ENCODE measurements at places on chromosomes 4 and X.

DNA sequence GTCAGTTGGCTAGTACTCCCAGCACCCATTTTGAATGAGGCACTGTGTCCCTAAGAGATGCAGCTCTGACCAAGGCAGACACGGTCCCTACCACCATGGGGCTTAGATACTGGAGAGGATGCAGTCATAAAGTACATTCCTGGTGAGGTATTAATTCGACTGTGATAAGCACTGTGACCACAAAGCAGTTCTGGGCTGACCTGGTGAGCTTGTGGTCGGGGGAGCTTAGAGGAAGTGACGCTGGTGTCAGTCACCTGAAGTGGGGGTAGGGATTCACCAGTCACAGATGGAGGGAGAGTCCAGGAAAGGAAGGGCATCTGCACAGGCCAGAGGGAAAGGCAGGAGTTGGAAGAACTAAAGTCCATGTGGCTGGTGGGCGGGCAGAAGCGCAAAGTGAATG is 15.8 kb upstream of the CLTRN start:
- peak; percentile 57 for DNase-seq

- DNase-seq: peak; percentile 46
These were observed 39.9 kb downstream of the TXLNG start for GRCh38 chrX:16826207-16826606.

- no peak for DNase-seq
These were observed 205.7 kb upstream of the BCOR start for GRCh38 chrX:40303256-40304077.

- DNase-seq: no peak
These were observed 74.9 kb downstream of the GLUD2 start for GRCh38 chrX:121122332-121122731.

GRCh38 chrX:68431836-68432235 is 1.5 kb downstream of the OPHN1 start:
- DNase-seq: no peak

GRCh38 chrX:12999422-12999821 is 24.5 kb downstream of the TMSB4X start:
- DNase-seq: no peak

- DNase-seq: no peak
These were observed 29.6 kb upstream of the CHRNA9 start for GRCh38 chr4:40305328-40306170.

- DNase-seq: no peak
These were observed 125.3 kb upstream of the CLNK start for GRCh38 chr4:10809905-10810304.

DNA sequence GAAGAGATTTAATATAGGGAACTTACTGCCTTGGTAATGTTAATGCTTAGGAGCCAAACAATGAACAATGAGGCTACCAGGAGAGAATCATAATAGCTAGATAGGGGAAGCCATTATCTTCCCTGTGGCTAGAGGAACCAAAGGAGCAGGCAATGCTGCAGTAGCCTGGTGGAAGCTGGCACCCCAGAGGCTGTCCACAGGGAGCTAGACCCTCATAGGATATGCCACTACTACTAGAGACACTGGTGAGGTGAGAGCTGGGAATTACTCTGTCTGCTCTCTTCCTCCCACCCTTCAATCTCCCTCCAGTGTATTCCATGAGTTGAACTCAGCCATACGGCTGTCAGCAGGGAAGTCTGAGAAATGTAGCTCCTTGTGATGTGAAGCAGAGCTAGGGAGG is 601.4 kb downstream of the KCNIP4 start:
- no peak for DNase-seq

- no peak for DNase-seq
These were observed 72.6 kb downstream of the GATB start for GRCh38 chr4:151688003-151688784.

GRCh38 chr4:83643036-83643435 is 107.1 kb downstream of the GPAT3 start:
- no peak for DNase-seq

GRCh38 chr4:152860046-152860445 is 76.1 kb upstream of the FHDC1 start:
- no peak for DNase-seq

DNA sequence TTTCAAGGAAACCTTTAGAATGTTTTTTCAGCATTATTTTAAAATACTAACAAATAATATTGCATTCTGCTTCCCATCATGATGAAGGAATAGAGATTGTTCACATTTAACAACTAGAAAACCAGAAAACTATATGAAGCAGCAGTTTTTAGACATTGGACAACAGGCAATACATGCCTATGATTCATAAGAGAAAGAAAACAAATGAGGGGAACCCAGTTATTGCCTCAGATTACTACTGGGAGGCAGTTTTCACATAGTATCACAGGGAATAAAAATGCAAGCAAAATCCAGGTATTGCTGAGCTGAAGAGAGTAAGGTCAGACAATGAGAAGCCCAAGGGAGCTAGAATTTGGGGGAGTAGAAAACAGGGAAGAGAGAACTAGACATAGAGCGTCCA is 373.6 kb downstream of the MAPK10 start:
- DNase-seq: no peak

DNA sequence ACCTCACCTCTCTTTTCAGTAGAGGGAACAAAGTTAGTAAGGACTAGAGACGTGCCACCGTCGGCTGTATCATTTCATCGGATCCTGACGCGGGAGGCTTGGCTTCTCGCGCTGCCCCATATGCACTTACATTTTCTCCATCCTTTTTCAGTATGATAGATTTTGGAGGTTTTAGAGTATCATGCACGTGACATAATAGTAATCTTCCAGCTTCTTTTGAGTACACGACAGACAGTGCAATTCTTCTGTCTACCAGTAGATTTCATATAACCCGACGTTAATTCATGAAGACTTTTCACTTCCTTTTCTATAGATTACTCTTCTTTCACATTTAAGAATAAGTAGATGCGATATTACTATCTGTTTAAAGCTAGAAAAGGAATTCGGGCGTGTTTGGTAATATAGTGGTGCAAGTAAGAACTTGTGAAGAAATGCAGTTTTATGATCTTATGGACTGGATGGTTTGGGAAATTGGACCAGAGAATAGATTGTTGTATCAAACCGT is 1.0 kb downstream of the CDS1 start:
- no peak for DNase-seq

GRCh38 chrX:150879855-150880807 is 18.3 kb downstream of the CD99L2 start:
- no peak for DNase-seq

- DNase-seq: no peak
These were observed 15.0 kb upstream of the MSMO1 start for GRCh38 chr4:165312506-165312905.

GRCh38 chr4:142493255-142494110 is 352.6 kb downstream of the INPP4B start:
- no peak for DNase-seq

DNA sequence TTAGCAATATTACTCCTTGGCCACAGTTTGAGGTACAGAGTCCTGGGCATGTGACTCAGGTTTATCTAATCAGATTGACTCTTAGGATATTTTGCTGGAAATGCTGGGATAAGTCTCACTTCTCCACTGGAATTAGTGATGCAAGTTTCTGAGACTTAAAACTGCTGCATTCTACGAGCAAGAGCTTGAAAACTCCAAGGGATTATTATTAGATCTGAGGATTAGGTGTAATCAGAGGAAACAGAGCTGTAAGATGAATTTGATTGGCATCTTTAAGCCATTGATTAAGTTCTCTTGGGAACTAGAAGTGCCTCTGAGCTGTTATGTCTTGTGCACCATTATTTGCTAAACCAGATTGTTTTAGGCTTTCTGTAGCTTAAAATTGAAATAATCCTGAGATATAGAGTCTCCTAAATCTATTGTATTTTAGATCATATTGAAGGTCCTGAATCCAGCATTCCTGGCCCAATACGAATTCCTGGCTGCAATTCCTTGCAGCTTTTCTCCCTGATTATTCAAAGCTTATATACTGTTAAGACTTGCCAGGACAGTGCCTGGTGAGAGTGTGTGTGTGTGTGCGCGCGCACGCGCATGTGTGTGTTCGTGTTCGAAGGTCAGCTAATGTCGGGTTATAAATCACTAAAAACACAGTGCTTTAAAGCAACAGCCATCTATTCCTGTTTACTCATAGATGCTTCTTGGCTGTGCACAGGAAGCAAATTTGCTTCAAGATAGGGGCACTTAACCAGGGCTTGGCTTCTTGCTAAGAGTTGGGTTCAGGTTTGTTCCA is 735.1 kb downstream of the STIM2 start:
- DNase-seq: no peak

- peak; percentile 48 for DNase-seq
These were observed 65.6 kb downstream of the MRPL1 start for GRCh38 chr4:77927991-77928925.

DNA sequence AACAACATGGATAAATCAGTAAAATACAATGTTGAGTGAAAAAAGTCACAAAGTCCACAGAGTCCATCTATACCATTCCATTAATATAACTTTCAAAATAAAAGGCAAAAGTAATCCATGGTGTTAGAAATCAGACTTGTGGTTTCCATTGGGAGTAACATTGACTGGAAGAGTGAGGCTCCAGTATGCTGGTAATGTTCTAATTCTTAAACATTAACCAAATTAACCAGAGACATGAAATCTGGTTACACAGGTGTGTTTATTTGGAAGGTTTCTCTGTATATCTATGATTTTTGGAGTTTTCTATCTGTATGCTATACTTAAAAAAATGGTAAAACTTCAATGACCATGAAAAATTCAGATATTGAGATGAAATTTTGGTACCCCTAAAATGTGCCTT is 42.6 kb downstream of the SULT1B1 start:
- DNase-seq: no peak

GRCh38 chrX:118116713-118117550 is at the start of gene KLHL13:
KLHL13 (minus strand) TSS chrX:118116810; CDS start chrX:118028473, 88,337 bp downstream.
- peak; percentile 2 for DNase-seq

DNA sequence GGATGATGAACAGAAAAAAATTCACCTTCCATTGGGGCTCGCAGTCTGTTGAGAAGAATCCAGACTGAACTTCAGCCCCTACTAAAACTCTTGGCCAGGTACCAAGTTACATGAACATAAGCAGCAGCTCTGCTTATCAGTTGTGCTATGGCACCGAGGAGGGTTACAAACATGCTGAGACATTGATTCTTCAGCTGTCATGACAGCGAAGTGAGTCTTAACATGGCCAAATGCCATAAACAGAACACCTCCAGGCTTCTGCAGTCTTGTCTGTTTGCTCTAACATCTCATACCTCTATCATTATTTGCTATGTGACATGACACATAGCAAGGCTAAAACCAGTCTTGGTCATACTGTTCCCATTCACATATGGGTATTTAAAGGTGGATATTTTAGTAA is 521.5 kb downstream of the GRID2 start:
- DNase-seq: no peak

GRCh38 chrX:1807301-1807731 is 192.5 kb downstream of the ASMT start:
- DNase-seq: peak; percentile 38

DNA sequence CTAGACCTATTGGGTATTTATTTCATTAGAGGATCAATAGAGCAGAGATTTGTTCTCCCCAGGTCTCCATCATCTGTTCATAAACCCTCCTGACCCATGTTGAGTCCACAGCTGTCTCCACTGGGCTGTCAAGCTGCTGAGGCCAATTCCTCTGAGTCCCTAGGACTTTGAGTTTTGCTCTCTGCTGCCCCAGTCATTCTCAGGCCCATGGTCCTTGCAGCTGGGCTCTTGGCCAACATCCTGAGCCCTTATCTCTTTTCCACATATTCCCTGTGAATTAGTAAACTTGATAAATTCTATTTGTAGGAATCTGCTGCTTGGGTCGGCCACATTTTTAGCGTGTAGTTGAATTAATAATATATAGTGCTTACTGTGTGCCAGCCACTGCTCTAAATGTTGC is 41.9 kb downstream of the FHL1 start:
- no peak for DNase-seq

- no peak for DNase-seq
These were observed 36.3 kb downstream of the HTT-AS start for GRCh38 chr4:3037957-3038461.

DNA sequence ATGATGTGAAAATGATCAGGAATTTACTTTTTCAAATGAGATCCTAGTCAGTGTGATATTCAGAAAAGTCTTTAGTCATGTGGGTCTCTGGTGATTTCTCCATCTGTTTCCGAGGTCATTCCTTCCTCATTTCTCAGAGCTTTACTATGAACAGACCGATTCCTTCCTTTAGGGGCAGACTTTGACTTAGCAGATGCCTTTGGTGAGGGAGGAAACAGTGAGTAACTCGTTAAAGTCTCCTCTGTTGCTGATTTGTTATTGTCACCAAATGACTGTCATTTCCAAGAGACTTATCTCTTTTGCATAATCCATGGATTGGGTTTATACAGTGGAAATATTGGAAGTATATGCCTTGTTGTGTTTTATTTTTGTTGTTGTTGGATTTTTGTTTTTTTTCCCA is 76.2 kb upstream of the CD99 start:
- DNase-seq: no peak

DNA sequence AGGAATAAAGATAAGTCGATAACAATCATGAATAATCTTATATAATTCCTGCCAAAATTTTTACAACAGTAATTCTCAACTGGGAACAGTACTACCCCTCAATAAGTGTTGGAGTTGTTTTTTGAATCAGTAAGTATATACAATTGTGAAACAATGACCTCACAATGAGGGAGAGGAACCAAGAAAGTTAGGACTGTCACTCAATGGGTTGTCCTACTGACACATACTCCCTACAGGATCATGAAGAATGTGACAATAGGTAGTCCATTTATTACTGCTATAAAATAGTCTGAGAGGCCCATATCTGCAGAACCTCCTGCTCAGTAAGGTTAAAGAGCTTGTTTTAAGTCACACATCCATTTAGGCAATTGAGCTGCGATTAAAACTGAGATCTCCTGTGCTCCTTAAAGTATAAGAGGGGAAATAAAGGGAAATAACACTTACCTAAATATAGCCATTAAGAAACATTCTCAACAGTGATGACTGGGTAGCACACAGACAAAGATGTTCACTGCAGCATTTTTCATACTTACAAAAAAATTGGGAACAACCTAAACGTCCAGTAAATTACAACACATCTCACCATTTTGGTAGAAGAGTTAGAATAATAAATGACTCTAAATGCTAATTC is 26.2 kb downstream of the FBXW7 start:
- DNase-seq: no peak

GRCh38 chr4:27973056-27973455 is 1112.4 kb downstream of the STIM2 start:
- no peak for DNase-seq

DNA sequence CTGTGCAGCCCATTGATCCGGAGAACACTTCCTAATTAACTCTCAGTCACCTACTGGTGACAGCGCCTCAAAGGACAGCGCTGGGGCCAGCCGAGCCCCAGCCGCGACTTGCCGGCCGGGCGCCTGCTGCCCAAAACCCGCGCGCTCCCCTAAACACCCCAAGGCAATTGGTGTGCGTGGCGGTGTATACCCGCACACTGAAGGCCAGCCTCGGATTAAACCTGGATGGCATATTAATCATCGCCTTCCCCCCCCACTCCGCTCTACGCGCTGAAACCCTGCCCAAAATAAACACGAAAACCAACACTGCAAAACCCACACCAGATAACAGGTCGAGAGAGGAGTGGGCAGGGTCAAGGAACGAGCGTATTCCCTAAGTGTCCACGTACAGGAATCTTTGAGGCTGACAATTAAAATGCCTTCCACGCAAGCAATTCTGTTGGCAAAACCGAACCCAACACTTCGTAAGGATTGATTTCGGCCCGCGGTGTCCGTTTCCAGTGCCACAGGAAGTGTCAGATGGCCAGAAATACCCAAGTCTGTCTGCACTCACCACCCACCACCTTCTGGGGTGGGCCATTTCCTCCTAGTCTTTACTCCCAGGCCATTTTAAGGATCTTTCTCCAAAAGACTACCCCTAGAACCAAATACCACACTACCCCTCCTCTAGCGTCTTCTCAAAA is 2.7 kb downstream of the BCOR start:
- DNase-seq: no peak

- no peak for DNase-seq
These were observed 53.2 kb downstream of the FAM9B start for GRCh38 chrX:8980756-8981155.
